ENCODE measurements at places on chromosomes 11 and 22. TPM values are rescaled to one million over a fixed set of nuclear protein-coding genes. Genes with fewer than 3 reads are reported as not detected.

The SCUBE2 gene
- 2.0 TPM for total RNA-seq

The LMNTD2 gene
- 10.1 TPM for total RNA-seq

DNA sequence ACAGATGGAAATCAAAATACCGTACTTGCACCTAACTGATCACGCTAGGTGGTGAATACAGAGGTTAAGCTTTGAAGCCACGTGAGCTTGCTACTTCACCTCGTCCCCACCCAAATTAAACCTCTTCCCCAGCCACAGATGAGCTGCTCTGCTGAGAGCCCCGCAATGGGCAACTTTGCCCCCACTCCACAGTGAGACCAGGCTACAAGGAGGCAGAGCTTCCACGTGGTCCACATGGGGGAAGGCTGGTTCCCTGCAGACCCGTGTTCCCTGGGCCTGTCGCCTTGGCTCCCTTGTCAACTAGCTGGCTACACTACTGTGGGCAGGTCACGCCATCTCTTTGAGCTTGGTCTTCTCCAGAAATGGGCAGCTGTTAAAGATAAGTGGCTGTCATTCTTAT lies 10.9 kb downstream of the CD5 start:
- DNase-seq: no peak

The SGSM1 gene
- 1.6 TPM for total RNA-seq

- DNase-seq: no peak
These were observed 109.7 kb upstream of the USP47 start for GRCh38 chr11:11732116-11732515.

DNA sequence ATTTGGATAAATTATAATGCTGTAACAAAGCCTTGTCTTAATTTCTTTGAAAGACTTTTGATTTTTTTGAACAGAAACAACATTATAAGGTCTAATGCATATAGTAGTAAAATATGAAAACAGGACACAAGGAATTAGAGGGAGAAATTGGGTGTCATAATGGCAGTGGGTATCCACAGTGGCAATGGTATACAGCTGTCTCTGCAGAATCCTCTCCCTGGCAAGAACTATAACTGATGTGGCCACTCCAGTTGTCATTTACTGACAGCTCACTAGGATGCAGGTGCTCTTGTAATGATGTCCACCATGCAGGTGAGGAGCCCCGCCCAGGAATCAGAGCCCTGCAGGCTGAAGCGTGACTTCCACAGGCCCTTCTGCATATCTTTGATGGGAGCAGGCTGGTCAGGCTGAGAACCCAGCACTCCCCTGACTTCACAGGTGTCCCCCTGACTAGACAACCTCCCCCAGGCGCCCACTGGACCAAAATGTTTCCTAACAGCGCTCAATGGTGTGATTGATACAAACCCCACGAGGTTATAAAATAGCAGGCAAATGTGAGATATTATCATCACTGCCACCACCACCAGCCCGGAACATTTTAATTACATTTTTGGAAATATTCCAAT lies 32.8 kb upstream of the SERPIND1 start:
- no peak for DNase-seq

DNA sequence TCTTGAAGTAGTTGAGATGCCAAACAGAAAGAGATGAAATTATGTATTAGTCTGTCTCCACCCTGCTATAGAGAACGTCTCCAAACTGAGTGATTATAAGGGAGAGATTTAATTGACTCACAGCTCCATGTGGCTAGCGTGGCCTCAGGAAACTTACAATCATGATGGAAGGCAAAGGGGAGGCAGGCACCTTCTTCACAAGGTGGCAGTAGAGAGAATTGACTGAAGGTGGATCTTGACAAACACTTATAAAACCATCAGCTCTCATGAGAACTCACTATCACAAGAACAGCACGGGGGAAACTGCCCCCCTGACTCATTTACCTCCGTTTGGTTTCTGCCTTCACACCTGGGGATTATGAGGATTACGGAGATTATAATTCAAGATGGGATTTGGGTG lies 794.0 kb downstream of the CNTN5 start:
- no peak for DNase-seq

DNA sequence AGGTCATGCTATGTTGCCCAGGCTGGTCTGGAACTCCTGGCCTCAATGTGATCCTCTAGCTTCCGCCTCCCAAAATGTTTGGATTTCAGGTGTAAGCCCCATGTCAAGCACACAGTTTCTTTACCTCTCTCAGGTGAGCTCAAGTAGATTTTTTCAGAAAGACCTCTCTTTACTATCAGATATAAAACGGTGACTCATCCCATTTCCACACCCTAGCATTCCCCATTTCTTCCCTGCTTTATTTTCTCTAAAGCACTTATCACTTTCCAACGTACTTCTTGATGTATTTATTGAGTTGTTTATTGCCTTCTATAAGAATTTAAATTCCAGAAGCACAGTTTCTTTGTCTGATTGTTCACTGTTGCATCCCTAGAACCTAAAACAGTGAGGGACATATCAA lies 3.7 kb downstream of the TSG101 start:
- no peak for DNase-seq

The GAB4 gene
- 0.63 TPM for total RNA-seq

DNA sequence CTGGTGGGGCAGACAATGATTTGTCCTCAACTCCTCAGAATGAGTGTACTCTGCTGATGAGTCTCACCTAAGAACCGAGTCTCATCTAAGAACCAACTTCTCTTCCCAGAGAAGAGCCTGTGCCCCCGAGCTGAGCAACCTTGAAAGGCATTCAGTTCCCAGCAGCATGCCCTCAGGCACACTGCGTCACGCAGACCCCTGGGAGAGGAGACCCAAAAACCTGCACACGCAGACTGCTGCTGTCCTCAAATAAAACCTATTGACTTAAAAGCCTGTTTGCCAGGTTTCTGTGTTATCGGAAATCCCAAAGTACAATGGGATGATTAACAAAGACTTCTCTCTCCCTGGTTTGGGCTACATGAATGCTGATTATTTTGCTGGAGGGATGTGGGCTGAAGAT lies 121.2 kb downstream of the C11orf58 start:
- no peak for DNase-seq

GRCh38 chr11:87722756-87723565 lies 452.3 kb downstream of the RAB38 start:
- peak; percentile 75 for DNase-seq

DNA sequence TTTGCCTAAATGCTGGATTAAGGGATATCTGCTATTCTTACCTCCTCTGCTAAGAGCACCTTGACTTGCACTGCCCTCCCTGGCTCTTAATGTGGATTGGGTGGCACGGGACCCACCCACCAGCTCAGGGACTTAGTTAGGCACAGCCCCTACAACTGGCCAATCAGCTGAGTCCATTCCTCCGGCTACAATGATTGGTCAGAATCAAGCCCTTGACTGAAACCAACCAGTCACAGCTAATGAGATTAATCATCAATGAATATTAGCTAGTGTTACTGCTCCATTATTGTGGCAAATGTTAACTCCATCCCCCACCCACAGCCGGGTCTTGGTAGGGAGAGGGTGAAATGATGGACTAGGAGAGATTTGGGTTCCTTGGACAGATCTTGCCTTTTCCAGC lies 328.0 kb downstream of the MN1 start:
- peak; percentile 57 for DNase-seq

The CCDC87 gene
- total RNA-seq: 1.5 TPM

DNA sequence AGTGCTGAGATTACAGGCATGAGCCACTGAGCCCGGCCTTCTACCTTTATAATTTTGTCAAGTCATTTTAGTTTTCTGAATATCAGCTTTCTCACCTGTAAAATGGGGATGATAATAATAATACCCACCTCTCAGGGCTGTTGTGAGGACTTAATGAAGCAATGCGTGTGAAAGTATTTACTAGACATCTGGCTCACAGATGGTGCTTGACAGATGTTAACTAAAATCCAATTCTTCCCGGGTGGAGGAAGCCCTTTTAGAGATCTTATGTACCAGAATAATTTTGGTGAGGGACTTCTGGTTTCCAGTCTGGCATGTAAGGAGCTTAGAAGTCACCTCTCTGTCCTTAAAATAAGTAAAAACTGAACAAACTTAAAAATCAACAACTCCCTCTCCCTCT lies 43.7 kb upstream of the NUP160 start:
- DNase-seq: no peak

DNA sequence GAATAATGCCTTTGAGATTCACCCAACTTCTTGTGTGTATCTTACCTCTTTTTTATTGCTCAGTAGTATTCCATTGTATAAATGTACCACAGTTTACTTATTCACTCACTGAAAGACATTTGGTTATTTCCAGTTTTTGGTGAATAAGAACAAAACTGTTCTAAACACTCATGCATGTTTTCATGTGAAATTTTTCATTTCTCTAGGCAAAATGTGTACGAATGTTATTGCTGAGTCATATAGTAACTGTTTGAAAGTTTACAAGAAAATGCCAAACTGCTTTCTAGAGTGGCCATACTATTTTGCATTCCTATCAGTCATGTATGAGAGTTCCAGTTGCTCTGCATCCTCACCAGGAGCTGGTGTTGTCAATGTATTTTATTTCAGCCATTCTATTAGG lies 8.8 kb upstream of the EMSY start:
- no peak for DNase-seq

- DNase-seq: peak; percentile 59
These were observed at the start of gene HSPA8 for GRCh38 chr11:123061403-123062157. Gene HSPA8, minus strand, starts transcription at chr11:123062136. Its CDS starts 812 bp downstream, at chr11:123061324.

DNA sequence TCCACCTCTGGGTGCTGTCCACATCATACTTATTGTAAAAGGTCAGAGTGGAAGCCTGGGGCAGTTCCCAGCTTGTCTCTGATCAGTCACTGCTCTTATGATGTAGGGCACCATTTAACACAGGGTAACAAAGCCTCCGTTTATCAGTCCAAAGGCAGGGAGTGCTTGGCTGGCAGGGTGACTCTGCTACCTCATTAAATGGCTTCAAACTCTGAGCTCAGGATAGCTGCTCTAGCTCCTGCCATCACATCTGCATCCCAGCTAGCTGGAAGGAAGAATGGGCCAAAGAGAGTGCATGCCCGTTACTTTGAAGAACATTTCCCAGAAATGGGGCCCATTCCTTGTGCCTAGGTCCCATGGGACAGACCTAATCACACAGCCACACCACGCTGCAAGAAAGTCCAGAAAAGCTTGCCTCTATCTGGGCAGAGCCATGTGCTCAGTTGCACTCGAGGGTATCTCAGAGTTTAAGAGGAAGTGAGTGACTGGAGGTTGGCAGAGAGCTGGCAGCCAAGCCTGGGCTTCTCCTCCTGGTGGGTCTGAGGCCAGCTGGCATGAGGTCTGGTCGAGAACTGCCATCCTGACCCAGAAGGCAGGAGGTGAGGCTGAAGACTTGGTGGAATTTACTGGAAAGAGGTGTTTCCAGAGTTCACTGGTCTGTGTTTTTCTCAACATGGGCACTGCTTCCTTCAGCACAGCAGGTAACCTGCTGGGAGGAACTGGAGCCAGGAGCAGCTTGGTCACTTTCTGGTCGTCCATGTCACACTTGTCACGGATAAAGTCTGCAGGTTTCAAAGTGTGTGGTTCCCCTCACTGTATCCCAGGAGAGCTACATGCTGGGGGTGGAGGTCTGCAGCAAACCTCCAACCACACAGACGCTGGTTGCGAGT lies 935.7 kb downstream of the BRD1 start:
- no peak for DNase-seq

The SPTBN2 gene
- 23.9 TPM for total RNA-seq

The SLC5A12 gene
- 2.6 TPM for total RNA-seq

DNA sequence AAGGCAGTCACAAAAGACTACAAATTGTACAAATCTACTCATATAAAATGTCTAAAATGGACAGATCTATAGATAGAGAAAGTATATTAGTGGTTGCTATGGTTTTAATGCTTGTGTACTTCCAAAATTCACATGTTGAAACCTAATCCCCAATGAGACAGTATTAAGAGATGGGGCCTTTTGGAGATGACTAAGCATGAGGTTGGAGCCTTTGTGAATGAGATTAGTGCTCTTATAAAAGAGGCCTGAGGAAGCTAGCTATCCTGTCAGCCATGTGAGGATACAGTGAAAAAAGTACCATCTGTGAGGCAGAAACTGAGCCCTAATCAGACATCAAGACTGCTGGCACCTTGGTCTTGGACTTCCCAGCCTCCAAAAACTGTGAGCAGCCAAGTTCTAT lies 82.6 kb downstream of the CYP2R1 start:
- DNase-seq: no peak

DNA sequence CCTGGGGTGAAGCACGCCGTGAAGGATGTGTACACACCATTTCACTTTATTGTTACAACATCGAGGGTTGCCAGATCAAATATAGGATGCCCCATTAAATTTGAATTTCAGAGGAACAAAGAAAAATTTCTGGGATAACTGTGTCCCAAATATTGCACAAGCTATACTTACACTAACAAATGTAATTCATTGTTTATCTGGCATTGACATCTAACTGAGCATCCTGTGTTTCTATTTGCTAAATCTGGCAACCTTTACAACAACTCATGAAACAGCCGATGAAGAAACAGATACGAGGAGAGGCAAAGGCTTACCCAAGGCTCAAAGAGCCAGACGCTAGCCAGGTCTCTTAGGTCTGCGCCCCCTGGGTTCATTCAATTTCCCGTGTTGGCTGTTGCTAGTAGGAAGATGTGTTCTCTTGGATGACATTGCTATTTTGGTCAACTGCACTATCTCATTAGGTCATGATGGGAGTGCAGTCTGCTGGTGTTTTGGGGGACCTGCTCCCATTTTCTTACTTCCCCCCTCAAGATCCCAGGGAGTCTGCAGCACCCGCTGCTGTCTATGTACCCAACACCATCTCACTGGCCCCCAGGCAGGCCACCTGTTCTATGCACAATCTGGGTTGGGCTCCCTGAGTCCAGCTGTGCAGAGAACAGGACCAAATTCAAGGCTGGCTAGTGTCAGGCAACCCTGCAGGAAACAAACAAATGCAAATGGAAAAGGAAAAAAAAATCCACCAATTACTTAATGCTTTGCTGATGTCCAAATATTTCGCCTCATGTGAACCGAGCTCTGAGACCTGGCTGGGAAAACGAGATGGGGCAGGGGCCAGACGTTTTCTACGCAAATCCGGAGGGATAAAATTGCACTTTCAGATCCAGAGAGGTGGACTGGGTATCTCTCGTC lies 560.9 kb downstream of the MIAT start:
- DNase-seq: no peak

- DNase-seq: no peak
These were observed 5.0 kb downstream of the SLC1A2 start for GRCh38 chr11:35414311-35414710.

GRCh38 chr11:97610854-97611253 lies 1221.0 kb downstream of the JRKL start:
- DNase-seq: no peak

- no peak for DNase-seq
These were observed 39.9 kb upstream of the PHF21A start for GRCh38 chr11:46161201-46161600.

Data from endodermal cell (in vitro differentiated cells).